Gastroesophageal sphincter (tissue), 4 donors: ENCODE measurements at places on chromosomes 3 and 15.

DNA sequence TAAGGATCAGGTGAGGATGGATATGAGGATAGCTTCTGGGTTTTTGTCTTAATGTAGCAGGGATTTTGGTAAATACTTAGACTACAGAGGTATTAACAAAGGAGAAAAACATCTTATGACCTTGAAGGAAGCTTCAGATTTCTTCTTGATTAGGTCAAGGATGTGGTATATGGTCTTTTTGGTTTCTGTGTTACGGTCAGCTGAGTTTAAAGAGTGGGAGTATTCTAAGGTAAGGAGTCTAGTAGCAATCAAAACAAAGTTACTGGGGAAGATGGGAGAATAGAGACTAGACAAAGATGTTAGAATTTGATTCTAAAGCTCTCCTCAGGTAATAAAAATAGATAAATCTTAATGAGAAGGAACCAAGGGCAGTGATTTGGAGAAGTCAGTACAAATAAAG lies 6.2 kb downstream of the HMG20A start:
- ATAC-seq = no peak

DNA sequence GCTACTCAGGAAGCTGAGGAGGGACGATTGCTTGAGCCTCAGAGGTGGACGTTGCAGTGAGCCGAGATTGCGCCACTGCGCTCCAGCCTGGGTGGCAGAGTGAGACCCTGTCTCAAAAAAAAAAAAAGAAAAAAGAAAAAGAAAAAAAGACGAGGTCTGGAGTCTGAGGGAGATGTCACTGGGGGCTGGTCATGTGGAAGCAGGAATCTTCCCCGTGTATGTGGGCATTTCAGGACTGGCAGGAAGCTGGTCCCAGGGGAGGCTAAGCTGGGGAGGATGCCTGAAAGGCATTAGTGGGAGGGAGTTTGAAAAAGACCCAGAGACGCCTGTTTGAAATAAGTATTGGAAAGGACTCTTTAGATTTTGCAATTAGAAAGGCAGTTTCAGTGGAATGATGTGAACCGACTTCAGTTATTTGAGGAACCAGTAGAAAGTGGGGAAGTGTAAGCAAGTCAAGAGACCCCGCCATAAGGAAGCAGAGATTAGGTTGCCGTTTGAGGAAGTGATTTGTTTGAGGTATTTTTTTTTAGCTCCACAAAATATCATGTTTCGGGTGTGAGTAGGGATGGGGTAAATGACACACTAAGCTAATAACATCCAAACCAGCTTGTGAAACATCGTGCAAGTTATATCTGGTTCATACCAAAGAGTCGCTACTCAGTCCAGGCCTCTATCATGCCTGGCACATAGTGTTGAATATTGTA lies 55.5 kb downstream of the ST6GAL1 start:
- no peak for ATAC-seq

- ATAC-seq = no peak
These were observed 352.6 kb downstream of the PDCD6IP start for GRCh38 chr3:34150992-34151391.

DNA sequence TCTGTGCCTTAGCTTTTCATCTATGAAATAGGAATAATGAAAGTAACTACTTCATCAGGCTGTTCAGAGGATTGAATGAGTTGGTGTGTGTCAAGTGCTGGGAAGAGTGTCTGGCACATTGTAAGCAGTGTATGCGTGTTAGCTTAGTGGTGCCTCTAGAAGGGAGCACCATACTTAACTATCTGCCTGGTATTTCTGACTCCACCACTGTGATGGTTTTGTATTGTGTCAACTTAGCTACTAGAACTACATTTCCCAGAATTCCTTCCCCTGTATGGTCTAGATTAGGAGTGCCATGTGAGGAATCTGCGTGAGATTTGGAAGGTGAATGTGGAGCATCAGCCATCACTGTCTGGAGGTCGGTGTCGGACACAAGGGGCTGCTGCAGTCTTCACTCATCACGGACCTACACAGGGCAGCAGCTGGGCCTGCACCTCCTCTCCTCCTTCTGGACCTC lies 115.4 kb upstream of the GALNT15 start:
- no peak for ATAC-seq

DNA sequence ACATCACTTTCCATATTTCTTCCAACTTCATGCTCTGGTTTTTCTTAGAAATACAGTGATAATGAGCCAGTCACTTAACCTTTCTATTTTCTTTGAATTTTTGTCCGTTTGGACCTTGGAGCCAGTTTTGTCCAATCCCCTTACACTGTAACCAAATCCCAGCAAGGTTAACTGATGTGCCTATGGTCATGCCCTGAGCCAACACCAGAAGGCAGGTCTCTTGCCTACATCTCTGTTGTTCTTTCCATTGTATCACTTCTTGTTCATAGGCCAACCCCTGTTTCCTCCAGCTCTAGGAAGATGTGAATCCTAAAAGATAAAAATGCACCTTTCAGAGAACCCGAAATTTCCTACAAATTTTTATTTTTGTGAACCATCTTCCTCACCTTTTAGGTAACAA lies 122.7 kb downstream of the CMSS1 start:
- no peak for ATAC-seq
